ENCODE measurements at places on chromosomes 2 and 18.

DNA sequence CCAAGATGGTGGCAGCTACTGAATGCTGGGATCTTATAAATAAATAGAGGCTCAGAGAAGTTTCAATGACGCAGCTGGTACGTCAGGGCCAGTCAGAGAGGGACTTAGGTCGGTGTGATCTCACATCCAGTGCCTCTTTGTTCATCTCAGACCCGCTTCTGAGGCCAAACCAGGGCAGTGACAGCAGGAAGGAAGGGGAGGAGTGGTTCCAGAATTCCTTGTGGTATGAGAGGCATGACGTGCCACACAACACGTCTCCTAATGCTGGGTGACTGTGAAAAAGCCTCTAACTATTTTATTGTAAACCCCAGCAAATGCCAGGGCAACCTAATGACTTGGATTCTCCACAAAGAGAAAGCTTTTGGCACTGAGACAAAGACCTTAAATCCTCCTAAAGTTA, 423.3 kb downstream of the LPIN1 start:
- DNase-seq = peak; percentile 59

DNA sequence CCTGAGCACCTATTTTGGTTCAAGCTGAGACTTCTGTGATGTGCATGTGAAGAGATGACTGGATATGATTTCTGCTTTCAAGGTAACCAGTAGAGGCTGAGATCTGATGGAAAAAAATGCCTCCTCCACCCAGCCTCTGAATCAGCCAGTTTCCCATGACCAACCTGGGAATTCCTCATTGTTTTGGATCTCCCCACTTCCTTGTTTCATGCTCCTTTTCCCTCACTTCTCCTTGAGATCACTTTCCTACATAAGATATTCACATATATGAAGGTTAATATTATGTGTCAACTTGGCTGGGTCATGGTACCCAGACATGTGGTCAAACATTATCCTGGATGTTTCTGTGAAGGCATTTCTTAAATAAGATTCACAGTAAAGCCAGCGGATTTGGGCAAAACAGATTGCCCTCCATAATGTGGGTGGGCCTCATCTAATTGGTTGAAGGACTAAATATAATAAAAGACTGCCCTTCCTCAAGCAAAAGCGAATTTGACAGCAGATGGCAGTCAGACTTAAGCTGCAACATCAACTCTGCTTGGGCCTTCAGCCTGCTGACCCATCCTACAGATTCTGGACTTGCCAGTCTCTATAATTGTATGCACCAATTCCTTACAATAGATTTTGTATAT, 379.4 kb downstream of the TNS1 start:
- no peak for DNase-seq

DNA sequence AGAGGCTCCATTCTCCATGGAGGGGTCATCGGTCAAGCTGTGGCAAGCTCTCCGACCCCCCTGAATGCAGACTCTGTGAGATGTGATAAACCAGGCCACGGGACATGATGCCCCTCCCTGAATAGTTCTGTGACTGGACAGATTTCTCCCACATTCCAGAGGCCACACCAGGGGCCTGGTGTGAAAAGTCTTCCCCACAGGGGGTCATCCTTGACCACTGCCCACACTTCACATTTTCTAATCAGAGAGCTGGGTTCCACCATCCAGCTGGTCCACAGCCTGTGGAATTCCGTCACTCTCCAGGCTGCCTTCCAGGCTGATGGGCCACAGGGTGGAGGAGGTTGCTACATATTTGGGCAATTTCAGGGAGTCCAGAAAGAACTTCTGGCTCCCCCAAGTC, 51.3 kb upstream of the CYRIA start:
- DNase-seq = no peak

GRCh38 chr2:1923541-1923940, 179.2 kb upstream of the PXDN start:
- DNase-seq = no peak

GRCh38 chr18:6591491-6591890, 138.0 kb upstream of the ARHGAP28 start:
- DNase-seq = no peak

GRCh38 chr18:3634250-3634939, 184.4 kb downstream of the TGIF1 start:
- no peak for DNase-seq

DNA sequence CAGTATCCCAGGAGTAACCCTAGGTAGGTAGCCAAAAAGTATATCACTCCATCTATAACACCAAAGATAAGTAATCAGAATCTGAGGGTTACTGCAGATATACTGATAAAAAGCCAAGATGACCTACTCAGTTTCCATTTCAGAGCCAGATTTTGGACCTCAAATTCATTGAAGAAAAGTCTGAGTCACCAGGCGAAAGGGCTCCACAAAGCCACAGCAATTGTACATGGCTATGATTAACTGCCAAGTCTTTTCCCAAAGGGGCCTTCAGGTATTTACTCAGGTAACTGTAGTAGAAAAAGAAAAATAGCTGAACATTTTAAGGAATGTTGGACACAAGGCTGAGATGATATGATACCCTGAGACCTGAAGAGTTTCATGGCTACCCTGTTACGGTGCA, 75.6 kb upstream of the KCNH7 start:
- no peak for DNase-seq

DNA sequence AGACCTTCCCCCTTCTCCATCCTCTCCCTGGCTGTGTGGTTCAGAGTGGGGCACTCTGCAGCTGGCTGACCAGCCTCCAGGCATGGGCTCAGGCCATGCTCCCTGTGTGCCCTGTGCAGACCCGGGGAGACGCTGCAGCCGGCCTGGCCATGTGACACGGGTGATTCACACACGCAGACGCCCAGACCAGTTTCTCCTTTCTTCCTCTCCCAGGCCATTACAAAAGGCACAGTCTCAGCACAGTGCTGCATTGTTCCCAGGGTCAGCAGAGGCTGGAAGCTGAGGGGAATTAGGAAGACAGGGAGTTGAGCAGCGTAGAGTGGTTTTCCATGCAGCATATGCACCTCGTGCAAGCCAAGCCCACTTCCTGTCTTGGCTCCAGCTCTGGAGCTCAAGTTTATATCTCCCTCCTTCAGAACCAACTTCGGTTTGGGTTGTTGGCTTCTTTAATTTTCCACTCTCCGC, 288.5 kb downstream of the TNS1 start:
- DNase-seq = no peak

GRCh38 chr2:39381653-39382052, 55.4 kb downstream of the MAP4K3 start:
- DNase-seq = no peak

DNA sequence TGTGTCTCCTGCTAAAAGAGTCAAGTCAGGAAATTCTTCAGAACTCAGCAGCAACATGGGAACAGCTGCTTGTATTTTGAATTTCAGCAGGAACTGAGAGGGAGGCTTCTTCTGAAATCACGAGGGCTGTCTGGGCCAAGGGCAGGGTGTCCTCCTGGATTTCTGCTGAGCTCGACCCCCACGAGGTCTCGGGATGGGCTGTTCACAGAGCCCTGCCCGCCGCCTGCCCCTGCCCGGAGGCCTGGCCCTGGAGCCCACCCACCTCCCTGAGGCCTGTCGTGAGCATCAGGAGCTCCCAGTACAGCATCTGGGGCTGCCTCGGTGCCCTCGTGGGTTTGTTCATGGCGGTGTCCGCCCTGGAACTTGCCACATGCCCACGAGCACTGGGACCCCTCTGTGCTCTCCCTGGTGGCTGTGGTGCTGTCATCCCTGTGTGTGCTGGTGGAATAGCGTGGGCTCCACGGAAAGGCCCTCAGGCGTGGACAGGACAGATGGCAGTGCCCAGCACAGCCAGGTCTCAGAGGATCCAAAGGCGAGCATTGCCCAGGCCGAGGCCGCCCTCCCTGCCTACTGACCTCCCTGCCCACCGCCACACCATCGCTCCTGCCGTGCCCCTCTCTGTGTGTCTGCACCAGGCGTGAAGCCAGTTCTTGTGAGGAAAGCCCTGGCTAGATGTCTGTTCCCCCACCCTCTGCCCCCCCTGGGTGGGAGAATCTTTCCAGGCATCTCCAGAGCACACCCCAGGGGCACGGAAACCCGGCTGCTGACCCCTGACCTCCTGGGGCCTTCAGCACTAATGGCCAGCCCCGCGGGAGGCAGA, 25.9 kb downstream of the RAMP1 start:
- no peak for DNase-seq

DNA sequence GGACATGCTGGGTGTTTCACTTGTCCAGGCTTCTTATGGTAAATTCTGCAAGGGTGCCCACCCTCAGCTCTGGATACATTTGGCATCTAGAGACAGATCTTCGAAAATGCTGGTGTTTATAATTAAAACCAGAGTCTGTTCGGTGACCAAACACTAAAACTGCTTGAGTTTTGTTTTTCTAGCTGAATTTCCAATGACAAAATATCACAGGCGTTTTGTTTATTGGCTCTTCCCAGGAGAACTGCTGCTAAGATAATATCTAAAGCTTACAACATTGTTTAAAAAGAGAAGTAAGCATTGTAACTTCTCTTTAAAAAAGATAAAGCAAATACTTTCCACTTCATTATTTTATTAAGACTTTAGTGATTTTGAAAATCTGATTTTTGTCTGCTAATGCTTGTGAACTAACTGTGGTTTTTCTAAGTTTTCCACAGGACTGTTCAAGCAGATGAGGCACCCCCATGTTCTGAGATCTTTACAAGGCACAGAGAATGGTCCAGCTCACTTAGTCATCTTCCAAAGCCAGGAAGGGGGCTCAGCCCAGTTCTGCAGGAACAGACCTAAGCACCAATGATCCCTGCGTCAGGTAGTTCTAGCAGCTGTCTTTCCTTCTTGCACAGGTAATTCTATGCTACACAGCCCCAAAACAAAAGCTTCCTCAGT, 94.8 kb upstream of the LTBP1 start:
- DNase-seq = no peak

- no peak for DNase-seq
These were observed 749 bp upstream of the PTMA start for GRCh38 chr2:231707625-231707926.

GRCh38 chr2:133817680-133818566, 249.7 kb upstream of the NCKAP5 start:
- no peak for DNase-seq

DNA sequence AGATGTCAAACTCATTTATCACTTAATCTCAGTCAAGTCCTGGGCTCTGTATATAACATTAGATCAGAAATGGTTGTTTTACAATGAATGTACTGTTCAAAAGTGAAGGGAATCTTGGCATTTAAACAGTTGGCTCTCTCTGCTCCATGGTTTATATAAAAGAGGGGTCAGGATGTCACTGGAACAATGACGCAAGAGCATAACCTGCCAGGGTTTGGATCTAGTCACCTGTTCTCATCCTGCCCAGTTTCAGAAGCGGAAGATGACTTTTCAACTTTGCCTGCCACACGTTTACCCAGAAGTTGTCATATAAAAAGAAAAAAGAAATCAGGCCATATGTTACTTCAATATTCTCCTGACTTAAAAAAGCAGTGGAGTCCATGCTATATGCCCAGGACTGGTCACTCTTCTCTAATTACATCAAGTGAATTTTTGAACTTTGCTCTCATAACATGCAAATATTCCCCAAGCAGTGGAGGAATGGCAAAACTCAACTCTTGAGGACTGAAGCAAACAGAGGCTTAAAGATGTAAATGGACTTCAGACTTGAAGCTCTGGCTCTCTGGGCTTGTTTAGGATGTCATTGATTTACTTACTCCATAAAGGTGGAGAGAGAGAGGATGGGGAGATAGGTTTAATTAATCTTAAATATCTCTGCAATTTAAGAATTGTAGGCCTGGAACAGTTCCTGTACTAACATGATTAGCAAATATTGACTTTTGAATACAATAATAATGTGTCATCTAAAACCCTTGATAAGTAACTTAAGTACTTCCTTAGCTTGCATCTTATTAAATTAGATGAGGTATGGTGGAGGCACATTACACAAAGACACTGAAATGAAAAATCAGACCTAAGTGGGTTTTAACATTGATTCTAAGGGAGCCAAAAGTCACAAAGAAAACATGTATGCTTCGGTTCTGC, 58.3 kb downstream of the ETAA1 start:
- DNase-seq = no peak

GRCh38 chr2:19675003-19675629, 226.7 kb downstream of the TTC32 start:
- peak; percentile 42 for DNase-seq

DNA sequence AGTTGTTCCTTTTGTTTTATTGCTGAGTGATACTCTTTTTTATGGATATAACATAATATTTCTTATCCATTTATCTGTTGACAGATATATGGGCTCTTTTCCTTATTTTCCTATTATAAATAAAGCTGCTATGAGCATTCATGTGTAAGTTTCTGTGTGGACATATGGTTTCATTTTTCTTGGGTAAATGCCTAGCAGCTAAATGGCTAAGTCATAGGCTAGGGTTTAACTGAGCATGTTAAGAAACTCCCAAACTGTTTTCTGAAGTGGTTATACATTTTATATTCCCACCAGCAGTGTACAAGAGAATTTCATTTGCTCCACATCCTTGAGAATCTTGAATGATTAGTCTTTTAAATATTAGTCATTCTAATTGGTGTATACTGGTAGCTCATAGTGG, 786.6 kb upstream of the CDH2 start:
- DNase-seq = no peak

DNA sequence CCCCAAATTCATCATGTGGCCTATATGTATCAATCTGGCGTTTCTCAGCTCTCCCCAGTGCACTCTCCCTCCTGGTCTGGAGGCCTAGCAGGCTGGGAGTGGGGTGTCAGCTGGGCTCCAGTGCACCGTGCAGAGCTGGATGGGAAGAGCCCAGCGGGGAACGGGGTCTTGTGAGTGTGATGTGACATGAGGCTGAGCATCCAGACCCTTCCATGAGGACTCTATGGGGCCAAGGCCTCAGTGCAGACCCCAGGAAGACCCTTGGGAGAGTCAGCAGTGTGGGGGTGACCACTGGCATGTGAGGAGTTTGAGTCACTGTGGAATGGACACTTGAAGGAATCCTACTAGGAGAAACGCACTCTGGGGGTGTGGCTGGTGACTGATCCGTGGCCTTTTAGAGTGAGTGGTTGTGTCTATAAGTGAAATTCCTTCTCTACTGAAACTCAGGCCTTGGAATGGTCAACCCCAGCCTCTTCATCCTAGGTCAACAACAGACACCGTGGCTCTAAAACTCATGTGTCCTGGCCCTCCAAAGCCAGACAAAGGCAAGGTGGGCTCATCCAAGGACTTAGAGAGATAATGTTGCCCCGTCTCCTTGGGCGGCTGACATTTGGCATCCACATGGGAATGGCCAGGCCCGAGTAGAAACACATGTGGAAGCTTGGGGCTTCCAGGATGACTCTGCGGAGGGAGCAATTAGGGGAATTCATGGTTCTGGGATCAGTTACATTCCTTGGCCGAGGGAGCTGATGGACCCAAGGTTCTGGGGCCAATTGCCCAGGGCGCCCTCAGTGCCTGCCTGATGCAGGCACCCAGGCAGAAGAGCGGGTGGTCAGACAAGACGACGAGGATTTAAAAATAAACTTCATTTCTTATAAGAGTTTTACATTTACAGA, 156.0 kb upstream of the TWIST2 start:
- no peak for DNase-seq

Measured in left kidney (tissue), 8 donors.